ENCODE measurements at places on chromosomes 2 and 18.

DNA sequence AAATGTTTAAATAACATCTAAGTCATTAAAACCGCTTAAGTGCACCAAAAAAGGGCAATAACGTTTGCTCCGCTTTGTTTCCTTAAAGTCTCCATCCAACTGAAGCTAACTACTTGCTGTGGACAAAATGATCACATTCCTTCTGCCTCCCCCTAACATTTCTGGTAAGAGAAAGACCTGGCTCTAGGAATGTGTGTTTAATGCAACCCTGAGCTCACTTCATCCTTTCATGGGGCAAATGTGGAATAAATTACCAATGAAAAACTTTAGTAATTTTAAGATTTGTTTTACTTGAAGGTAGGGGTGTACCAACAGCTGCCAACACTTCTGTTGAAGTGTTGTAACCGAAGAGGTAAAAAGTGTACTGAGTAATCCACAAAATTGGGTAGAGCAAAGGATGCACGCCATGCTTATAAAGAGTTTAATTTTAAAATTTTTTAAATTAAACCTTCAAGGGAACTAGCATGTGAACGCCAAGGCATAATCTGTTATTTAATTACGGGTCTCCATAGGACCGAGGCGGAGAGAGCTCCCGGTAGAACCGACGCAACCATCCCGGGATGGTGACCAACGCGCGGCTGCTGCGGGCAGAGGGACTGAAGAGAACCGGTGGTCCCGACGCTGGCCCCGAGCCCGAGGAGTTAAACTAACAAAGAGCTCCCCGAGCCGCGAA lies 1.1 kb downstream of the HNRNPLL start:
- H3K27me3 ChIP-seq: no peaks in the 10 kb centered on the region
- no peaks in the 10 kb centered on the region for H3K36me3 ChIP-seq
- DNase-seq: peak; percentile 39
- H3K4me1 ChIP-seq: peaks cover 10% of the 10 kb centered on the region
- H3K4me3 ChIP-seq: peak overlapping the region; percentile 85

- no peaks in the 10 kb centered on the region for H3K27me3 ChIP-seq
- no peak overlapping the region for H3K27ac ChIP-seq
- H3K4me3 ChIP-seq: no peak overlapping the region
- DNase-seq: no peak
- peaks cover 3% of the 10 kb centered on the region for H3K36me3 ChIP-seq
- H3K4me1 ChIP-seq: peaks cover 5% of the 10 kb centered on the region
Measured at GRCh38 chr2:25831746-25832449, 46.4 kb downstream of the ASXL2 start.

DNA sequence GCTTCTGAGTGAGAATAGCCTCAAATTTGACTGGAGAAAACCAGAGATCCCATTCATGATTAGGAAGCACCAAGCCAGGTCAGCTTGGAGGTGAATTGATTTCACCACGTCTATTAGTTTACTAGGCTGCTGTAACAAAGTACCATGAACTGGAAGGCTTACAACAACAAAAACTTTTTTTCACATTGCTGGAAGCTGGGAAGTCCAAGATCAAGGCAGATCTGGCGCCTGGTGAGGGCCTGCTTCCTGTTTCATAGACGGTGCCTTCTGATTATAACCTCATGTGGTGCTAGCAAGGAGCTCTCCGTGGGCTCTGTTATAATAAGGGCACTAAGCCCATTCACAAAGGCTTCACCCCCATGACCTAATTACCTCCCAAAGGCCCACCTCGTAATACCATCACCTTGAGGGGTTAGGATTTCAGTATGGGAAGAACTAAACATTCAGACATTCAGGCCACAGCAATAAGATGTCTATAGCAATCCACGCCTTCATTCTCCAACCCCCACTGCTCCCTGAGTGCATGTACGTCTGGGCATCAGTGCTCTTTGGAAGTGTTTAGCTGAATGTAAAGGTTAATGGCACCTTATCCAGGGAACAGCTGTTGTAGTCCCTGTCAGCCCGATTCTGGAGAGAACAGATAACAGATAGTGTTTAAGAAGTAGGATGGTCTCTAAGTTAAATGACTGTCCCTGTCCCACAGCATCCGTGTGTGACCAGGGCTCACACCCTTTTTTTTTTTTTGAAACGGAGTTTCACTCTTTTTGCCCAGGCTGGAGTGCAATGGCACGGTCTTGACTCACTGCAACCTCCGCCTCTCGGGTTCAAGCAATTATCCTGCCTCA lies 89.2 kb downstream of the SOCS6 start:
- no peaks in the 10 kb centered on the region for H3K36me3 ChIP-seq
- no peak overlapping the region for H3K4me3 ChIP-seq
- H3K4me1 ChIP-seq: peaks cover 9% of the 10 kb centered on the region
- H3K27me3 ChIP-seq: no peaks in the 10 kb centered on the region
- no peak for DNase-seq

DNA sequence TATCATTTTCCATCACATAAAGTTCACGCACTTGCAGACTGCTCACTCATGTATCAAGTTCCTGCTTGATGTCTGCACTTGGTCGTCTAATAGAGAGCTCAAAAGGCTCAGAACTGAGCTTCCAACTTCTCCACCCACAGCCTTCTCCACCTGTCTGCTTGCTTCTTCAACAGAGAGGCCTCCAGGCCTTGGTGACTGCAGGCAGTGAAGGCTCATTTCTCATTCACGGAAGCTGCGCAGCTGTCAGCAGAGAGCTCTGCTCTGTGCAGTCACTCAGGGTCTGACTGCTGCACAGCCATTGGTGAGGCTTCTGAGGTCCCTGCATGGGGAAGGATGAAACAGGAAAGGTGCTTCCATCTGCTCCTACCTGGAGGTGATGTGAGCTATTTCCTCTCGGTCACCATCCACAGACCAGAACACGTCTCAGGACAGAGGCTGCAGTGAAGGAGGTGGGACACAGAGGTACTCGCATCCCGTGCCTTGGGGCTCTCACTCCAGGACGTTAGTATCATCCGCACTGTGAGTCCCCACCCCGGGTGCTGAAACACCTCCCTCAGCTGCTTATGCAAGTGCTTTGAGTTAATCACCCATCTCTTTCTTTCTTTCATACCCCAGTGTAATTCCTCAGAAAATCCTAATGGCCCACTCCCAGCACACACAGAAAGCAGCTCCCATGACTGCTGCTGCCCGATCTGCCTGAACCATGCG lies 126.2 kb downstream of the TMEM18 start:
- no peak for DNase-seq
- no peaks in the 10 kb centered on the region for H3K36me3 ChIP-seq
- H3K4me1 ChIP-seq: no peaks in the 10 kb centered on the region

DNA sequence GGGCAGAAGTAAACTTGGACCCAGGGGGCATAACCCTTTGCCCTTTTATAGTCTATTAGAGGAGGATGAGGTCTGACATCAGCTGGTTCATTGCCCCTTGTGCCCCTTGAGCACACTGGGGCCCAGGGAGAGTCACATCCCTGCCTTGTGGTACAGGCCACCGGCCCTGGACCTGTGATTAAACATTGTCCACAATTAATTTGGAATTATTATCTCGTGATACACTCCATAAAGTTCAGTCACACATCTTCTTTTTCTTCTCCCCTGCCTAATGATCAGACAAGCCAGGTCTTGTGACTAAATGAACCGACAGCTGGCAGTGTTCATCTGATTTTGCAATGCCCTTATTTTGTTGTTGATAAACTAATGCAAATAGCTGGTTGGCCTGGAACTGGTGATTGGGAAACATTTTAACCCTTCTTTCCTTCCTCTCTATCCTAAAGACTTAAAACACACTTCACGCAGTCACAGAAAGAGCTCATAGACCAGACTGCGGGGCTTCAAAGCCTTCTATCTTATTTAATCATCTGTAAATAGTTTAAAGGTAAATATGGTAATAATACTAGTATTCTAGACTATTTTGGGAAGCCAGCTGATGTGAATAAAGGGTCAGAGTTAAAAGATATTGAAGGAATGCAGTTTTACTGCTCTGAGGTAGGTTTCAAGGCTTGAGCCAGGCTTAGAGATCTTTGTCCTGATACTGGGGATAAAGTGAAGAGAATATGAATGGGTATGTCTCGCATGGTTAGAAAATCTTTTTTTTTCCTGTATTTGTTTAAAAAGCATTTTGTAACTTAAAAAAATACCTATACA lies 13.4 kb downstream of the IL1R1 start:
- H3K36me3 ChIP-seq: peaks cover 58% of the 10 kb centered on the region
- H3K4me3 ChIP-seq: no peak overlapping the region
- peak overlapping the region; percentile 92 for H3K27ac ChIP-seq
- peaks cover 15% of the 10 kb centered on the region for H3K4me1 ChIP-seq
- no peaks in the 10 kb centered on the region for H3K27me3 ChIP-seq

GRCh38 chr2:28688818-28689217 lies 62.8 kb upstream of the PPP1CB start:
- no peak overlapping the region for H3K4me3 ChIP-seq
- no peaks in the 10 kb centered on the region for H3K27me3 ChIP-seq
- DNase-seq: no peak
- no peak overlapping the region for H3K27ac ChIP-seq
- peaks cover 11% of the 10 kb centered on the region for H3K4me1 ChIP-seq

DNA sequence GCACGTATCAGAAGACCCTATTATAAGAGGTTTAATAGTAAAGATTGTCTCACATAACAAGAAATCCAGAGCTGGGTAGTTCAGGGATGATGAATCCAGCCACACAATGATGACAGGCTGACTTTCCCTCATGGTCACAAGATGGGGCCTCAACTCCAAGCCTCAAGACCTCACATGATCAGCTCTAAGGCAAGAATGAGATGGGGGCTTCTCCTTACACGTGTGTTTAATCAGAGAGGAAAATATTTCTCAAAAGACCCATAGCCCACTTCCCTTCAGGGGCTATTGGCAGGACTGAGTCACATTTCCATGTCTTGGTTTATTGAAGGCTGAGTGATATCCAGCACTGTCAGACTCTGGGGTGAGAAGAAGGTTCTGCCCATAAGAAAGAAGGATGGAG lies 100.2 kb upstream of the FOSL2 start:
- peaks cover 17% of the 10 kb centered on the region for H3K4me1 ChIP-seq
- peak overlapping the region; percentile 50 for H3K27ac ChIP-seq
- H3K36me3 ChIP-seq: no peaks in the 10 kb centered on the region
- no peak overlapping the region for H3K4me3 ChIP-seq

GRCh38 chr2:234427081-234428061 lies 69.5 kb downstream of the ARL4C start:
- peak; percentile 90 for DNase-seq
- H3K36me3 ChIP-seq: no peaks in the 10 kb centered on the region
- peaks cover 18% of the 10 kb centered on the region for H3K4me1 ChIP-seq
- no peaks in the 10 kb centered on the region for H3K27me3 ChIP-seq

DNA sequence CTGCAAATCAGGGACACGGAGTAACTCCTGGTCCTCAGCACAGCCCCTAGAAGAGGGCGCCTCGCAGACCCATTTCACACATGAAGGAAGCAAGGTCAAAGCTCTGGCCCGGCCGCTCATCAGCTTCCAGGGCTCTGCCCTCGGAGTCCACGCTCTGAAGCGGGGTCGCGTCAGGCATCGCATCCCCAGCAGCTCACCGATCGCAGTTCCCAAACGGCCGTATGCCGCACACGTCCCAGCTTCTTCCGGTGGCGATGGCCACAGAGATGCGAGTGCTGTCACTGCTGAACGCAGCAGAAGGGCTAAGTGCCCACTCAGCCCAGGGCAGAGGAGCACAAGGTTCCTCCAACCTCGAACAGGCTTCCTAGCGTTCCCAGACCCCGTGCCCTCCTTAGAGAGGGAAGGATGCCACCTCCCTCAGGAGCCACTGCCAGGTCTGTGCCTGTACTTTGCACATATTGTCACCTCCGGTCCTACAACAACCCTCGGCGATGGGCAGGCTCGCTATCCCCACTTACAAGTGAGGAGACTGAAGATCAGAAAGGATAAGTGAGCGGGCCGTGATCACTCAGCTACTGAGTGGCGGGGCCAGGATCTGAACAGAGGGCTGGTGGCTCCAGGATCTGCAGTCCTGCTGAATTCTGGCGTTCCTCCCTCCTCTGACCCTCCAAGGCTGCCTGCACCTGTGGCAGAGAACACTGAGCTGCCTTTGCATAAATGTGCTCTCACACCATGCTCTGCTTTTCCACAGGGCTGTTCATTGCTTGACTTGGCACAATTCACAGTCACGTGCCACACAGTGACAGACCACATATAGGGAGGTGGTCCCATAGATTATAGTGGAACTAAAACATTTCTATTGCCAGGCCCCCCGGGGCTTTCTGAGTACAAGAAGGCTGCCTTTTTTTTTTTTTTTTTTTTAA lies 71.4 kb downstream of the COPS8 start:
- no peaks in the 10 kb centered on the region for H3K36me3 ChIP-seq
- no peak for DNase-seq
- H3K4me3 ChIP-seq: no peak overlapping the region
- peak overlapping the region; percentile 99 for H3K27ac ChIP-seq

DNA sequence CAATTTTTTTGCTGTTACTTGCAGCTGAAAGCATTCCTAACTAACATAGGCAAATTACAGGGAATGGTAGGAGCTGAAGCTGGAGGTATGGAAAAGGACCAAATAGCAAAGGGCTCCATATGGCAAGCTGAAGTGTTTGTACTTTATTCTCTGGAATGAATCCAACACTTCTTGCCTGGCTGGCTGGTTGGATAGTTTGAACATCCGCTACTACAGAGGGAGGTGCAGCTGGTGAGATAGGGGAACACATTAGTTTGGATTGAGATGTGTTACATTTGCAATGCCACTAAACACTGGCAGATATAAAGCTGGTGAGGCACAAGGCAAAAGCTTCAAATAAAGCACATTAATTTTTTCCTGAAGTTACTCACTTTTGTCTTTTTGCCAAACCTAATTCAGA lies 291.5 kb downstream of the SP3 start:
- no peak overlapping the region for H3K4me3 ChIP-seq
- no peaks in the 10 kb centered on the region for H3K36me3 ChIP-seq
- no peak overlapping the region for H3K27ac ChIP-seq
- no peak for DNase-seq

- H3K36me3 ChIP-seq: peaks cover 12% of the 10 kb centered on the region
- H3K4me3 ChIP-seq: no peak overlapping the region
- H3K4me1 ChIP-seq: peaks cover 1% of the 10 kb centered on the region
- no peak overlapping the region for H3K27ac ChIP-seq
Measured at GRCh38 chr2:9280224-9280623, 73.6 kb downstream of the ASAP2 start.

DNA sequence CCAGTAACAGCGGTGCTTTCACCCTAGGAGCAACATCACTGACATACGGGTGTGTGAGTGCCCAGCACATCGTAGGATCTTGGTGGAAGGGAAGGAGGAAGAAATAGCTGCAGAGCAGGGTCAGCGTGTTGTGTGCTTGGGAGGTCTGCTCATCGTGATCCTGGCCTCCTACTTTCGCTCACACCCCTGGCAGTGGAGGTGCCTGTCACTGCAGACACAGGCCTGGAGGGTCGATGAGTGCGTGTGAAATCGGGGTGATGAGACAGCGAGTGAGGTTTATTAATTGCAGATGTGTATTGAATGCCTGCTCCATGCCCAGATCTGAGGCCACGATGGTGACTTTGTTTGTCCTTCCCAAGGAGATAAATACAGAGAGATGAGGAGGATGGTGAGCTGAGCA lies 126.1 kb downstream of the NCK2 start:
- no peak overlapping the region for H3K27ac ChIP-seq
- peaks cover 2% of the 10 kb centered on the region for H3K36me3 ChIP-seq
- no peak overlapping the region for H3K4me3 ChIP-seq
- no peaks in the 10 kb centered on the region for H3K27me3 ChIP-seq

All from IMR-90 (cell line).